Fibroblast of skin of right biceps (primary cell): ENCODE measurements at places on chromosomes 6 and 20.

DNA sequence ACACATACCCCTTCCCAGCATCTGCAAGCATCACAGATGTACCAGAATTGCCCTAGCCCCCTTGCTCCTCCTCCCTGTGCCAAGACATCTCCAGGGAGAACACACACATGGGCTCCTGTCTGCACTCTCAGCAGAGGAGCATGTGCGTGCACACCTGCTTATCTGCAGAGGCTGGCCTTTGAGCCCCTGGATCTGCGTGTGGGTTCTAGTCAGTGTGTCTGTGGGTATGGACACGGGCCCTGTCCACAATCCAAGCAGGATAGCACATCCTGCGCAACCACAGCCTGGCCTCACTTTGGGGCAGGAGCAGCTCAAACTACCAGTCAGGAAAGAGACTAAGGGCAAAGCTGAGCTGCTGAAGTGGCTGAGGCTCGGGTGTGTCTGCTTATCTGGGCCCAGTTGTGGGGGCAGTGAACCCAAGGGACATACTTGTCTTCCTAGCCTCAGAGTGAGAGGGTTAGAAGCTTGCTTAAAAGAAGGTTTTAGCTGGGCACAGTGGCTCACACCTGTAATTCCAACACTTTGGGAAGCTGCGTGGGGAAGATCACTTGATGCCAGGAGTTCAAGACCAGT is 41.0 kb downstream of the HM13 start:
- no peak for DNase-seq

DNA sequence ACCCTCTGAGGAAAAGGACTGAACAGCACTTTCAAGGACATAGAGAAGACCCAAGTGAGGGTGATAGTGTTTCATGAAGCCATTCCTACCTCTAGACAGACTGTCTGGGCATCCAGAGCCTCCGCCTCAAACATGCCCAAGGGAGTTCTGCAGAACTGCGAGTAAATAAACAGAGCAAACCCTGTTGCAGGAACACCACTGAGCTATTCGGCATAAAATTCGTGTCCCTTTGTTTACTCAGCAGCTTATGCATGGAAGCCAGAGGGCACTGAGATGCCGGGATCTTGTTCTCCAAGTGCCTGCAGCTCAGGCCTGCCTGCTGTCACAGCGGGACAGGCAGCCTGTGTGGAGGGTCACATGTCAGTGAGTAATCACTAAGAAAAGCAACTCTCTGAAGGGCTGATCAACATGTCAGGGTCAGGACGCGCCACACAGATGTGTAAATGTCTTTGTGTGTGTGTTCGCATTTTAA is 164.9 kb upstream of the HEY2 start:
- peak; percentile 22 for DNase-seq

GRCh38 chr6:56144538-56145324 is 102.6 kb downstream of the COL21A1 start:
- peak; percentile 85 for DNase-seq

GRCh38 chr20:46057856-46058598 is 29.0 kb downstream of the SLC12A5 start:
- peak; percentile 46 for DNase-seq

DNA sequence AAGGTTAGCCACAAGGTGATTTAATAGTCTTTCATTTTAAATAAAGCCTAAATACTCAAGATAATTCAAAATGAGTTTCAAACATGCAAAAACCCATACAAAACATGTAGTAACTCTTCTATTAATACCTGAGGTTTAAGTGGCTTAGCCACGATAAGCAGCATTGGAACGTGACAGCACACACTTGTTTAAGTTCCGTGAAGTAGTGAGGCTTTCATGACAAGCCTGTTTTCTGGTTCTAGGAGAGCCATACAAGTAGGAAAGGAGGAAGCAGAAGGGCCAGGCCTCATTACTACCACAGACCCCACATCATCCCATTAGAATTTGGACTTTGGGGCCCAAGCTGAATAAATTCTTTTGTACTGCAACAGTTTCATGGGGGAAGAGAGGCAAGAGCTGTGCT is 54.3 kb upstream of the PRND start:
- DNase-seq: no peak

GRCh38 chr6:133918208-133918930 is 29.5 kb downstream of the TCF21 start:
- no peak for DNase-seq

- DNase-seq: peak; percentile 30
These were observed at the start of gene BEND3 for GRCh38 chr6:107114926-107115694. Gene BEND3 (minus strand): TSS chr6:107115515. CDS start chr6:107099285, 16,230 bp downstream.

DNA sequence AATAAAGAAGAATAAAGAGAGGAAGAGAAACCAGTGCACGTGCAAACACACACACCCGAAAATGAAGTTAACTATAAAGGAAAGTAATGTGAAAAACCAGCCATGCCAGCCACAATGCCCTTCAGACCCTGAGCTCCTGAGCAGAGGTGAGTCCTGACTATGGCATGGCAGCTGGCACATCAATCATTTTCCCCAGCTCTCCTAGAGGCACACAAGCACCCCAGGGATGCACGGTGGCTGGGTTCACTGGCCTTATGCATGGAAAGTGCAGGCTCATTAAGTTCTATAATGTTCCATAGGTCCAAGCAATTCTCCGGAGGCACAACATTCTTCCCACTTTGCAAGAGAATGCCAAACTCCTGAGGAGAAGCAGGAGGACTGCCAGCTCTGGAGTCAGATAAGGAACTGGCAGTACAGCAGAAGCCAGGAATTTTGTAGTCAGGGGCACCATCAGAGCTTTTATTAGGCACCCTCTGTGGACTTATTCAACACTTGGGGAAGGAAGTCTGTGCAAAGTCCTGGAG is 175.0 kb upstream of the PRDM1 start:
- DNase-seq: no peak

GRCh38 chr6:134331256-134331655 is 13.3 kb upstream of the SGK1 start:
- no peak for DNase-seq

DNA sequence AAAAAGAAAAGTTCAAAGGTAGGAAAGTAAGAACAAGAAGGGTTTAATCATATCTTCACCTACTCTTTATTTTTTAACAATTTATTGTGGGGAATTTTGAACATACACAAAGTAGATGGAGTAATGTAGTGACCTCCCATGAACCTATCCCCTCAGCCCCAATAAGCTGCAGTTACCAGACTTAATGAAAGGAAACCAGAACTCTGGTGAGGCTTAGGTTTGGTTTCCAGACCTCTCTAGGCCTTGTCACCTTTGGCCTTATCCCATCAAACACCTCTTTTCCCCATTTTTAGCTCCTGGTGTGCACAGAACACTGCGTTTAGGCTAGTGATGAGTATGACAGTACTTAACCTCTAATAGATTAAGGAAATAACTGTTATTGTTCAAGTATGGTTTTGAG is 42.0 kb downstream of the CBFA2T2 start:
- DNase-seq: no peak

- DNase-seq: no peak
These were observed 142.8 kb downstream of the DLL1 start for GRCh38 chr6:170147832-170148708.

DNA sequence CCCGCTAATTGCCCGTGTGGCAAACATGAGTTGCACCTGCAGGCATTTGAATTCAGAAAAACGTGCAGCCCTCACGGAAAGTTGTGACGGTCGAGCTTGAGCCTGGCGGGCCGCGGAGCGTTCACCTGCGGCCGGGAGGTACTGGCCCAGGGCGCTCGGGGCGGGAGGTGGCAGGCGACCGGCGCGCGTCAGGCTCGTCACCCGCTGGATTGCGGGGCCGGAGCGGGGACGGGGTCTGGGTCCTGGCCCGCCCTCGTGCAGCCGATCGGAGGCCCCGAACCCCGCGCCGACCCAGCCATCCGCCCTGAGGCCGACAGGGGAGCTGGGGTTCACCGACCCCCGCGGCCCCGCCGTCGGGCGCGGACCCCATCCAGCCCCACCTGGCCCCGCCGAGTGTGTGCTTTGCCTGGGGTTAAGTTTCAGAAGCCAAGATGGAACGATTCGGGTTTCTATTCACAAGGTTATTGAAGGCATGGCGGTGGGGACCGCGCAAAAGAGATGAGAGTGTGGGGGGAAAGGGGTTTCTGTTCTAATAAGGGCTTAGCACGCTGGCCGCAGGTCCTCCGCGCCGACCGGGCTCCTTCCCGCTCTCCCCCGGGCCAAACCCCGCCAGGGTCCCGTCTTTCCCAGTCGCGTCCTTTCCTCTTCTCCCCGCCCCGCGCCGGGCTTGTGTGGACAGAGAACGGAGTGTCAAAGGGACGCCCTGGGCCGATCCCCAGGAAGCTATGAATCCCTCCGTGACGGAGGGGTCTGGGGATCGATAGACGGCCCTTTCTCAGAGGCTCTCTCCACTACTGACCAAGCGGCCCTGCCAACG is 1.6 kb upstream of the HEY2 start:
- no peak for DNase-seq

- no peak for DNase-seq
These were observed 76.0 kb downstream of the JPH2 start for GRCh38 chr20:44110816-44111568.

DNA sequence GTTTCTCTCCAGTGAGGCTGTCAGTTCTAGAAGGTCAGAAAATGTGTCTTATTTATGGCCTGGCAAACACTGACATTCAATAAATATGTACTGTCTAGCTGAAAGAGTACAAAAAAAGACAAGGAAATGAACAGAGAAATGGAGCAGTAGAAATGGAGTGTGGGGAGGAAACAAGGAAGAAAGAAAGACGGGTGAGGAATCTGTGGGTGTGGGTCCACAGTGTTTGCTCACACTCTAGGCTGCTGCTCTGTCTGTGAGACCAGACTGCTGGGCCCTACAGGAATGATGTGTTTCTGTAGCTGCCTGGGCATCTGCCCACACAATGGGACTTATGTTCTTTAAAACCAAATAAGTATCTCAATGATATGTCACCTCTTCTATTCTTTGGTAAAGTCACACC is 114.2 kb downstream of the MOXD1 start:
- no peak for DNase-seq

- no peak for DNase-seq
These were observed 40.1 kb upstream of the NNAT start for GRCh38 chr20:37480919-37481318.

GRCh38 chr6:106163446-106163965 is 77.4 kb downstream of the PRDM1 start:
- peak; percentile 71 for DNase-seq

DNA sequence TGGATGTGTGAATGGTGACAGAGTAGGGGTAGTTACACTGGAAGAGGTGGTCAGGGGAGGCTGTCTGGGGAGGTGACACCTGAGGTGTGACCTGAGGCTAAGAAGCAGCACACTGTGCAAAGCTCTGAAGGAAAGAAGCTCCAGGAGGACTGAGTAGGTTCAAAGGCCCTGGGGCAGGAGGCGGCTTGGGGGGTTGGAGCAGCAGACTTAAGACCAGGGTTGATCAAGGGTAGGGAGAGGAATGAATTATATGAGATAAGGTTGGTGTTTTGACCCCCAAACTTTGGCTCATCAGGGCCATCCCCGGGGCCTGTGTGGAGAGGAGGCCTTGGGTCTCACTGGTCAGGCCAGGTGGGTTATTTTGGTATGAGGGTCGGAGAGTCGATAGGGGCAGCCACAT is 166.1 kb downstream of the GRM4 start:
- no peak for DNase-seq

DNA sequence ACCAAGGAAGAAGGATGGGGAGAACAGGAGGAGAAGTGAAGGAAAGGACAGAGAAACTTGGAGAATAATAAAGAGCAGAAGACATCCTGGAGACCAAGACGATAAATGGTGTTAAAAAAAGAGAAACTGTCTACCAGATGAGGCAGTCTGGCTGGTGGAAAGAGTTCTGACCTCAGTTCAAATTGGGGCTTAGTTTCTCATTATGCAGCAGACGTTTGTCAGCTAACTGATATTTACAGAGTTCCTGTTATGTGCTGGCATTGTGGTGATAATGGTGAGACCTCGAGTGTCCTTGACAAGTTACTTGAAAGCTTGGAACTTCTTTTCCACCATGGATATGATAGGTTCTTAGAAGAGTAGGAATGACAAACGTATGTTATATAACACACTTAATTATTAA is 142.7 kb downstream of the LRRC1 start:
- DNase-seq: no peak

- DNase-seq: no peak
These were observed 29.9 kb downstream of the SDCBP2 start for GRCh38 chr20:1298888-1299511.

DNA sequence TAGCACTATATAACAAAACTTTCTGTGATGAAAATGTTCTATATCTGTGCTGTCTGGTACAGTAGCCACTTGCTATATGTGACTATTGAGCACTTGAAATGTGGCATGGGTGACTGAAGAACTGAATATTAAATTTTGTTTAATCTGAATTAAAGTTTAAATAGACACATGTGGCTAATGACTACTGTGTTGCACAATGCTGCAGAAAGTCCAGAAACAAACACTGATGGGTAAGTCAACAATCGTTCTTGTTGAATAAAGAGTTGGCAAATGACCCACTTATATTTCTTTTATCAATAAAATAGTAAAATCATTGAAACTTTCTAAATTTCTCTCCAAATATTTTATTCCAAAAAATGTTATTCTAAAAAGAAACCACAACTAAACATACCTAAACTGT is 81.8 kb downstream of the PROKR2 start:
- no peak for DNase-seq

GRCh38 chr20:62550087-62550632 is 74.4 kb upstream of the GATA5 start:
- DNase-seq: no peak

GRCh38 chr6:44216677-44217331 is at the start of gene MYMX:
Gene MYMX (plus strand): TSS chr6:44216926. CDS start chr6:44217472, 546 bp downstream.
- no peak for DNase-seq

- peak; percentile 62 for DNase-seq
These were observed 216.2 kb downstream of the NFATC2 start for GRCh38 chr20:51326201-51326819.

- DNase-seq: peak; percentile 36
These were observed 79.1 kb upstream of the ZFP64 start for GRCh38 chr20:52270696-52271095.

DNA sequence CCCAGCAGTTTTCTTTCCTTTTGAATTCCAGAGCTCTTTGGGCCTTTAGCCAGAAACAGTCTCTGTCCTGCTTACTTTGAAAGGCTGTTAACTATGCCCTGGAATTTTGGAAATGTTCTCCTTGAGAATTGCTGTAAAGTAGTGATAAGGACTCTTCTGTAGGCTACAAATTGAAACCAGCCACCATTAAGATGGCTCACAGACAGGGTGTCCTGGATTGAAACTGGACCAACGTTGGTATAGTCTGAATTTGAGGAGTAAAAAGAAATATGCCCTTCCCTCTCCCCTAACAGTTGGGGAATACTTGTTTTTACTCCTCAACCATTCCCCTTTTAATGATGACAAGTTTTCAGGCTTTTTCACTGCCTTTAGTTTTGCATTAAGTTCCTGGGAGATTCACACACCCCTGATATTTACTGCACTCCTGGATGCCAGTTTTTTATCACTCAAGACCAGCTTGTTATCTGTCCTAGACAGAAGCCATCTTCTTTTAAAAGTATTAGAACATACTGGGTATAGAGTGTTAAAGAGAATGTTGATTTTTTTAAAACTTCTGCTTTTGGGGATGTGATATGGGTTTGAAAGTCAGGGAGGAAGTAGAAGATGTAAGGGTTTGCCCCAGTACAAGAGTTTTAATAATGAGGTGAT is 21.9 kb downstream of the TOP1 start:
- peak; percentile 69 for DNase-seq

GRCh38 chr6:2999618-3000557 is at the start of gene NQO2:
Gene NQO2 (plus strand): TSS chr6:2999894. CDS start chr6:3006553, 6,659 bp downstream.
- DNase-seq: peak; percentile 82

GRCh38 chr6:165060720-165061119 is 248.7 kb downstream of the C6orf118 start:
- DNase-seq: peak; percentile 59
